ENCODE measurements at places on chromosomes 11 and 22. TPM values are rescaled to one million over a fixed set of nuclear protein-coding genes. Genes with fewer than 3 reads are reported as not detected.

Gene OR8D4
- total RNA-seq, result not detected

Gene P2RX3
- not detected for total RNA-seq

Gene BANF1
- 21.5 TPM for total RNA-seq

Gene SDHAF2
- total RNA-seq, result 60.6 TPM

Gene CHCHD10
- total RNA-seq, result 11.0 TPM

Gene TRIM3
- 21.3 TPM for total RNA-seq

GRCh38 chr11:125980436-125980835 lies 34.6 kb downstream of the VSIG10L2 start:
- no peak for DNase-seq

DNA sequence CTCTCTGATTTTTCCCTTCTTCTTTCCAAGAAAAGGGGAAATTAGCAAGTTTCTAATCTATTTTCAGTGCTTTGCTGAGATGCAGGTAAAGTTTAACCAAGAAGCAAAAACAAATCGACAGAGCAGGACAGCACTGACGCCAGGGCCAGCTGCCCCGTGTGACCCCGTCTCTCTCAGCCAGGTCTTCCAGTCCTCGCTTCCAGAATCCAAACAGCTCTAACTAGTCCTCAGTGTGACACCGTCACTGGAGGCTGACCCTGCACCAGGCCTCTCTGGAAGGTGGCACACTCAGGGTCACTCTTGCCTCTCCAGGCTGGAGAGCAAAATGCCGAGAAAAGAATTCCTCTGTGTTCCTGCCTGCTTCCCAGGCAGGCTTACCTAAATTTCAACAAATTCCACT lies 44.8 kb downstream of the SHANK2 start:
- DNase-seq, result no peak

DNA sequence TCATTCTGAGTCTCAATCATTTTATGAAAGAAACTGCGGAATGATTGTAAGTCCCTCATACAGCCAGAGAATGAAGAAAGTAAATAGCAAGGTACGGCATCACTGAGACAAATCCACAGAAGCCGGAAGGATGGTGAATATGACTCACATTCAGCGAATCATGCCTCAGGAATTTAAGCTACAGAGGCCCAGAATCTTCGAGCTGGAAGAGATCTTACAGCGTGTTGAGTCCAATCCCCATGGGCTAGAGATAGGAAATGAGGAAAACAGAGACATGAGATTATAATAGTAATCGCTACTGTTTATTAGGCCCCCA lies 173.2 kb downstream of the KIF18A start:
- DNase-seq, result no peak

DNA sequence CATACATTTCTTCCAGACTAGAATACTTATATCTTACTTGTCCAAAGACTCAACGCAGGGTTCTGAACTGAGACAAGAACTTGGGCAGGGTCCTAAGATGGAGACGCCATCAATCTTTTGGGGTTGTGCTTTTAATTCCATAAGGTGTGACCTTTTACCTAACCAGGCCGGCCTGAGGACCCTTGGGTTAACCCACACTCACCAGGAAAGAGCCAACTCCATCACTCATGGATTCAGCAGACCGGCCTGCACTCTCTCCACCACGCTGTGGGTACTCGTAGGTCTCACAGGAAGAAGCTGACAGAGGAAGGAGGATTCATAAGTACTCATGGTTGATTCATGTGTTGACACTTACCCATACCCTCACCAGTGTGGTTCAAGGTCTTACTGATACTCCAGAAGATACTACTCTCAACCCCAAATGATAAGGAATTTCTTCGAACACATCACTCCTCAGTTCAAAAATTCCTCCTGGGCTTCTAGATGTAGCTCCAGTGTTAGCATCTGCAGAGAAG lies 36.2 kb downstream of the USP35 start:
- no peak for DNase-seq

DNA sequence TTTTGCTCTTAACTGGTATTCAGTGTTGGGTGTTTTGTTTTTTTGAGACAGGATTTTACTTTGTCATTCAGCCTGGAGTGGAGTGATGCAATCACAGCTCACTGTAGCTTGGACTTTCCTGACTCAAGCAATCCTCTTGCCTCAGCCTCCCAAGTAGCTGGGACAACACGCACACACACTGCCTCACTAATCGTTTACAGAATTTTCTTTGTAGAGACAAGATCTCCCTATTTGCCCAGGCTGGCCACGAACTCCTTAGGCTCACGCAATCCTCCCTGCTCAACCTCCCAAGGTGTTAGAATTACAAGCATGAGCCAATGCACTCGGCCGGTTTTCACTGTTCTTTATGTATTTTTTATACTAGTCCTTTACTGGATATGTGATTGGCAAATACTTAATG lies 51.0 kb upstream of the IGLL5 start:
- DNase-seq, result no peak

- DNase-seq, result no peak
Measured at GRCh38 chr11:78791254-78791653, 216.6 kb upstream of the NARS2 start.

DNA sequence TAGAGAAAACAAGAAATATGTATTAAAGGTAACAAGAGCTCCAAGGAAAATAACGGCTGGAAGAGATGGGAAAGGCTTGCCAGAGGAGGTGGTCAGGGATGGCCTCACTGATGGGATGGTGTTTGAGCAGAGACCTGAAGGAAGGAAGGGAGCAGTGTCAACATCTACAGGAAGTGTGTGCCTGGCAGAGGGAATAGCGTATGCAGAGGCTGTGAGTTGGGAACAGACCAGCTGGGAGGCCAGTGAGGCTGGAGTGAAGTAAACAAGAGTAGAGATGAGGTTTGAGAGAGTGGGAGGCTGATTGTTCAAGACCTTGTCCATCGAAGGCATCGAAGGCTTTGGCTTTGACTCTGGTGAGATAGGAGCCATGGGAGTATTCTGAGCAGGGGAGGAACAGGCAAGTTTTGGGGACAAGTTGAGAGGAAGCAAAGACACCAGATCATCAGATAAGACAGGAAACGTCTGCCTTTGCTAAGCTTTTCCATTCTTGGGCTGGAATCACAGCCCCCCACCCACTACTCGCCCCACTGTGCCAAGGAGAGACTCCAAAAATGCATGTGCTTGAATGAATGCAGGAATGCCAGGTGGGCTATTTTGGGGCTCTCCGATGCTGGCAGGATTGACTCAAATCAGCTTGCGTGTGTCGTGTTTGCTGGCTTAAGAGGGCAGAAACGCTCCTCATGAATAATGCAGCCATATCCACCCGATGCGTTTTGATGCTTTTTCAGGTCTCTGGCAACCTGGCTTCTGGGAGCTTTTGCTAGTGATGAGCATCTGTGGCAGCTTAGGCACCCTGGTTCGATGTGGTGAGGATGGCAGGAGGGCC lies 7.2 kb downstream of the SGSM1 start:
- DNase-seq, result no peak

DNA sequence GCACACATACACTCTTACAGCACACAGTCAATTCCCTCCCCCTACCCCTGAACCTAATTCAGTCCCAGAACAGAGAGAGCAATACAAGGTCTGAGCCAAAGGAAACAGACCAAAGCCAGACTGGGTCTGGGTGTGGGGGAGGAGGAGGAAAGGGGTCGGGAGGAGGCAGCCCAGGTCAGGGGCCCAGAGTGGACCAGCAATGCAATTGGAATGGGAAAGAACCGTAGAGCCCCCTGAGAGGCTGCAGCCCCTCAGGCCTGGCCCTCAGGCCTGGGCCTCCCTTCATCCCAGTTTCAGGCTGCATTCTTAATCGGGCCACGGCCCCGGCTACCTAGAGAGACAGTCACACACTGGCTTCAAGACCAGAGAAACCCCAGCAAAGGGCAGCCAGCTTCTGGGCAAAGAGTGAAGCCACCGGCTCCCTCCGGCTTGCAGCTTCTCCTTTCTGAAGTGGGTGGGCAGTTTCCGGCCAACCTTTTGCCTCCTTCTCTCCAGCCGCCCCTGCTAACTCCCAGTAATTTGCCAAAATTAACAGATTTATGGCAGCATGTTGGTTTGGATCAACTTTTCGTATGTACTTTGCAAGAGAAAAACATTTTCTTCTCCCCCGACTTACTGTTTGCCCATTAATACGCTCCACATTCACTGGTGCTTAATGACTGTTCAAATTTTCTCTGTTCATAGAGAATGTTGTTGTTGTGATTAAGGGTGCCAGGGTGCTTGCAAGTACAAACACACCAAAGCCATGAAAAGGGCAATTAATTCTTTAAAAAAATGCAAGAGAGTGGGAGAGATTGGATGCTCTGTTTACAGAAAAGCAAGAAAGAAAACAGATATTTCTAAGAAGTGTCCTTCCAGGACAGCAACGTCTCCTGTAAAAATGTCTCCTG lies 488.3 kb downstream of the MN1 start:
- DNase-seq, result no peak

DNA sequence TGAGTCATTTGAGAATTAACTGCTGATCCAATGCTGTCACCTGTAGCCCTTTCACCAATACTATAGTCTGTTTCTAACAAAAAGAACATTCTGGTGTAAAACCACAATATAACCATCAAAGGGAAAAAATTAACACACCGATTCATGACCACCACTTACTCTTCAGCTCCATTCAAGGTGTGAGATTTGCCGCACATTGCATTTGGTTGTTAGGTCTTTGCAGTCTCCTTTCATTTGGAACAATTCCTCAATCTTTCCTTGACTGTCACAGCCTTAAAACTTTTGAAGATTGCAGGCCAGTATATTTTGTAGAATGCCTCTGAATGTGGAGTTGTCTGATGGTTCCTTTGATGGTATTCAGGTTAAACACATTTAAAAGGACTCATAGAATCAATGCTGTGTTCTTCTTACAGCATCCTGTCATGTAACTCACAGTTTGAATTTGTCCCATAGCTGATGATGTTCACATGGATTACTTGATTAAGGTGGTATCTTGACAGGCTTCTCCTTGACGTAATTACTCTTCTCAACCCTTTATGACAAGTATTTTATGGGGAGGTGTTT lies 63.6 kb downstream of the TNRC6B start:
- DNase-seq, result no peak

- DNase-seq, result no peak
Measured at GRCh38 chr11:46697303-46697702, 3.1 kb downstream of the ARHGAP1 start.

DNA sequence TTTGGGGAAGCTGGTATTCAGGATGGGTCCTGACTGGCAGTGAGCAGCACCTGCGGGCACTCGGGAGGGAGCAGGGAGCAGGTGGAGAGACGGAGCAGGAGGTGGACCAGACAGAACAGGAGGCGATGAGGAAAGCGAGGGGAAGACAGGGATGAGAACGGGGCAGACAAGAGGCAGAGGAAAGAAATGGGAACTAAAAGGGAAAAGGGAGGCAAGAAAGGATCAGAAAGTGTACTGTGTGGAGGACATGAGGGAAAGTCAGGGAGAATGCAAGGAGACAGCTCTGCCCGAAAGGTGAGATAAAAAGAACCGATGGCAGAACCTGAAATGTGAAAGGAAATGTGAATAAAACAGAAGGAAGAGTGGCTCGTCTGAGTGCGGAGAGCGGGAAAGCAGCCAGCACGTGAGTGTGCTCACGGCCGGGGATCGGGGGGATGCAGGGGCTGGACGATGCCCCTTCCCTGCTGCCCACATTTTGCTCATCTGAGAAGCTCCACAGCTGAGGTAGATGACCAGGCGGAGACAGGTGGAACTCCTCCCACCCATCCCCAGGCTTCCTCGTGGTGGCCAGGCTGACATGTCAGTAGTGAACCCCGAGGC lies 494.4 kb upstream of the B3GAT1 start:
- DNase-seq, result no peak

All from hematopoietic multipotent progenitor cell (in vitro differentiated cells).